ENCODE measurements at places on chromosomes 11 and 22.
A peak's percentile ranks its signal among the peaks of the same experiment; 100 is the strongest.

DNA sequence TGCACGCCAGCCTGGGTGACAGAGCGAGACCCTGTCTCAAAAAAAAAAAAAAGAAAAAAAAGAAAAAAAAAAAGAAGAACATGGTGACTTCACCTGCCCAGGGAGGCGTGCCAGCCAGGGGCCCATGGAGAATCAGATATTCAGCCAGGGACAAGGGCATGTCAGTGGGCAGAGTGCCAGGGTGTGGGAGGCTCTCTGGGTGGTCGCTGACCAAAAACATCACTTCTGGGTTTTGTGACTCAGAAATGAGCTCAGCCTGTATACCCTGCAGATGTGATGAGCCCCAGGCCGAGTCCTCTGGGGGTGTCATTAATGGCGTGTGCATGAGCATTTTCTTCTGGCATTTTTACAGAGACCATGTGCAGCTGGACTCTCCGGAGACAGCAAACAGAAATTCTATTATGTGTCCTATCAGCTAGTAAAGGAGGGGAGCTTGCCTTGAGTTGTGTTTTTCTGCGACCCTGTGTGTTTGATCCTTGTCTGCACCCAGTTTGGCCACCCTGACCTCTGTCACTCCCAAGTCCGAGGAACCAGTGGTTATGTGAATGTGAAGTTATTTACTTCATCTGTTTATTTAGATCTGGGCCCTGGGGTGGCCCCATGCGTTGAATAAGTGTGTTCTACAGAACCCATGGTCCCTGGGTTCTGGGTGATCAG lies 53.6 kb downstream of the BCR start:
- no peak for DNase-seq

DNA sequence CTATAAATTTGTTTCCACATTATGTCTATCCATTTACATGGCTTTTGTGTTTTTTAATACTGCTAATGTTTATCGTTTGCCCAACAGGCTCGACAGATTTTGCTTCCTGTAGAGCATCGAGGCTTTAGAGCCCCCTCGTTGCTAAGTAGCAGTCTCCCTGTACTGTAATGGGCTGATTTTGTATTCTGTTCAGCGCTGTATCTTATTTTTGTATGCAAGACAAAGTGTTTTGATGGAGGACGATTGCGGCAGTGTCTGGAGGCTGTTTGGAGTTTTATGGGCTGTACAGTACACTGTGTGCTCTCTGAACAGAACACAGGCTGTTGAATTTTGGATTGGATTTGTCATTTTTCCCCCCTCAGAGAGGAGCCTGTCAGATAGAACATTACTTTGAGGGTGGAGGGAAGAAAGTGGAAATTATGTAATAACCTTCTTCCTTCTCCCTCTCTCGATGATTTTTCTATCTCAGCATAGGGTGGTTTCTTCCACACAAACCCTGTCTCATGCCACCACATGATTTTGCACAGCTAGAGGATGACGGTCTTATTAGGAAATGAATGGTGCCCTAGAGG lies 104.4 kb downstream of the ZBTB16 start:
- DNase-seq: no peak

GRCh38 chr11:62195945-62196344 lies 5.9 kb downstream of the SCGB1D1 start:
- no peak for DNase-seq

GRCh38 chr11:44709966-44710365 lies 16.8 kb upstream of the TSPAN18 start:
- no peak for DNase-seq

- DNase-seq: no peak
Observed at GRCh38 chr11:123976770-123977560, 616 bp downstream of the OR10S1 start.

DNA sequence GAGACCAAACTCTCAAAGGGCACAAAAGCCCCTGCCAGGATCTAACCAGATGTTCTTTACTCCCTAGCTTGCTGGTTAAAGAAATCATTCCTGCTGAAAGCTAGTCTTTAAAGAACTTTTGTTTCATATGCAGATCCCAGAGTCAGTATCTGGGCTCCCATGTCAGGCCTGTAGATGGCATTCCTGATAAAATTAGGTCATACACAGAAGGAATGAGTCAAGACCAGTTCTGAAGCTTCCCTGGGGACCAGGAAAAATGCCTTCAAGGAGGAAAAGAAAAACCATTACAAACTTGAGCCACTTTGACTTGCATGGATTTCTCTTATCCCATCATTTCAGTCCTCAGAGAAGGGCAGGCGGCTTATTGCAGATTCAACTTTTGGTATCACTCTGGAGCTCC lies 5.9 kb downstream of the DBX1 start:
- DNase-seq: no peak

- DNase-seq: no peak
Observed at GRCh38 chr11:13288375-13289029, 10.9 kb downstream of the BMAL1 start.

DNA sequence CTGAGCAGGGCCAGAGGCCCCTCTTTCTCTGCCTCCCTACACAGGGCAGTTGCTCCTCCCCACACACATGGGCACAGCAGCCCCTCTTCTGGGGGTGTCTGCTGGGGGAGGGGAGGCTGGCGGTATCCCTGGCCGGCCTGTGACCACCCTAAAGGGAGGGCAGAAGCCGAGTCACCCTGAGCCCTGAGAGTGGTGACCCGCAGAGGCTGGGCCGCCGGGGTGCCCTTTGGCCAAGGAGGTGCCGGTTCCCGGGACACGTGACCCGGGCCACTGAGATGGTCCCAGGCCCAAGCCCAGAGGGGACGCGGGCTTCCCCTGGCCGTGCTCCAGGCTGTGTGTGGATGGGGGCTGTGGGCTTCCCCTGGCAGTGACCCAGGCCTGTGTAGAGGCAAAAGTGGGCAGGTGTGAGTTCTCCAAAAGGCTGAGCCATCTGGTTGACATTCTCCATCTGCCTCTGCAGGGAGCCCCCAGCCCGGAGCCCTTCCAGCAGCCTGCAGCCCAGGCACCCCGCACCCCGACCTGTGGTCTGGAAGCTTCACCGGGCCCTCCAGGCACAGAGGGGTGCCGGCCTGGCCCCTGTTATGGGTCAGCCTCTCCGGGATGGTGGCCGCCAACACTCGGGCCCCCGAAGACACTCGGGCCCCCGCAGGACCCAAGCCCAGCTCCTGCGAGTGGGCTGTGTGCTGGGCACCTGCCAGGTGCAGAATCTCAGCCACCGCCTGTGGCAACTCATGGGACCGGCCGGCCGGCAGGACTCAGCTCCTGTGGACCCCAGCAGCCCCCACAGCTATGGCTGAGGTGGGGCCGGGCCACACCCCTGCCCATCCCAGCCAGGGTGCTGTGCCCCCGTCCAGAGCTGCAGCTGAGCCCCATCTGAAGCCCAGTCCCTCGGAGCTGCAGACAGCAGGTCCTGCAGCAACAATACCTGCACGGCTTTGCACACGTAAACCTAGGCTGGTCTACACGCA lies 1.0 kb downstream of the ADM2 start:
- DNase-seq: no peak

DNA sequence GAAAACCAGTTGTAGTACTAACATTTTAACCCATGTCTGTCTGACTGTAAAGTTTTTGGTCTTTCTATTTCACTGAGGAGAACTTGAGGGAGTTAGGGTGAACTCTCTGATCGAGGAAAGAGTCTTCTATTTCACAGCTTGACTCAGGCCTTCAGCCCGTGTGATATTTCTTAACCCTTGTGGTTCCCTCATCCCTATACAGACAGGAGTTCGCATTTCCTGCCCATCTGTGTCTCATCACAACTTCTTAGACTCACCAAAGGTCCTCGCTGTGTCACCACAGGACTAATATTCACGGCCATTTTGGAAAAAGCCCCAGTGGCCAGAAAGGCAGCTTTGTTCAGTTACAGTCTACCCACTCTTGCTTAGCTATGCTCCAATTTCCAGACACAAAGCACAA lies 172.8 kb downstream of the FAM181B start:
- no peak for DNase-seq

DNA sequence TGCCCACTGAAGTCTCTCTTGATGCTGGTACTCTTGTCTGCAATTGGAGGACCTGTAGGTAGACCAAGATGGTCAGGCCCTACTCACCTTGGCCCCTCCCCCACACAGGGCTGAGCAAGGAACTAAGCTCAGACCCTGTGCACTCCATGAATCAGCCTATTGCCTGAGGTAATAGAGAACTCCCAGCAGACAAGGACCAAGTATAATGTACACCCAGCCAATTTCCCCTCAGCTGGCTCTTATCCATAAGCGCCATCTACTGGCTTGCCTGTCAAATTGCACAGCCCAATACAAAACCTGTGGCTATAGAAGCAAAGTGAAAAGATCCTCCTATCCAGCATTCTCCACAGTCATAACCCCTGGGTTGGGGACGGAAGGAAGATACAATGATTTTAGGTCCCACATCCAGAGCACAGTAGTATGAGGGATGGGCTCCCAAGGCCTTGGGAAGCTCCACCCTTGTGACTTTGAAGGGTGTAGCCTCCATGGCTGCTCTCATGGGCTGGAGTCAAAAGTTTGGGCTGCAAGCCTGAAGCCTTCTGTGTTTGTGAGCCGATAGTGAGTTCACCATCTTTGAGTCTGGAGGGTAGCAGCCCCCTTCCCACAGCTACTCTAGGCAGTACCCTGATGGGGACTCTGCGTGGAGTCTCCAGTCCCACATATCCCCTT lies 56.0 kb downstream of the GLYATL2 start:
- DNase-seq: peak; percentile 7

DNA sequence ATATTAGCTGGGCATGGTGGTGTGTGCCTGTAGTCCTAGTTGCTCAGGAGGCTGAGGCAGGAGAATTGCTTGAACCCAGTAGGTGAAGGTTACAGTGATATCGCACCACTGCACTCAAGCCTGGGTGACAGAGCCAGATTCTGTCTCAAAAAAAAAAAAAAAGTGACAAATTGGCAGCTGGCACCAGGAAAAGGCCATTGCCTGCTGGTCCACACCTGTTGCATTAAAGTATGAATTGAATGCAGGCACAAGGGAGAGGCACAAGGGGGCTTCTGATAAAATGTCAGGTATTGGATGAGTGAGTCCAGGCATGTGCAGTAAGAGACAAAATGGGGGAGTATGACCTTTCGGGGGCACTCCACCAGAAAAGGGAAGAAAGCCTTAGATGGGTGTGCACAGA lies 28.2 kb downstream of the ZNF70 start:
- no peak for DNase-seq

- DNase-seq: no peak
Observed at GRCh38 chr11:69468911-69469885, 12.3 kb upstream of the LINC01488 start.

- DNase-seq: no peak
Observed at GRCh38 chr11:69310934-69311766, 17.2 kb downstream of the MYEOV start.

All from frontal cortex (tissue), 4 donors.